Peyer's patch (tissue), 4 donors: ENCODE measurements at places on chromosomes 1 and 21. TPM values are rescaled to one million over a fixed set of nuclear protein-coding genes. Genes with fewer than 3 reads are reported as not detected.
A peak's percentile ranks its signal among the peaks of the same experiment; 100 is the strongest.

The LCE2B gene
- not detected for total RNA-seq

The AUNIP gene
- not detected for total RNA-seq

The KCNJ15 gene
- not detected for total RNA-seq

The CA14 gene
- not detected for total RNA-seq

The C1orf210 gene
- total RNA-seq, result 72.0 TPM

- peak overlapping the region; percentile 59 for H3K4me3 ChIP-seq
- H3K27ac ChIP-seq, result peak overlapping the region; percentile 23
- no peaks in the 10 kb centered on the region for H3K4me1 ChIP-seq
- H3K27me3 ChIP-seq, result no peaks in the 10 kb centered on the region
- no peak for DNase-seq
Observed at GRCh38 chr21:38660333-38661196, 145.2 kb upstream of the ETS2 start.

DNA sequence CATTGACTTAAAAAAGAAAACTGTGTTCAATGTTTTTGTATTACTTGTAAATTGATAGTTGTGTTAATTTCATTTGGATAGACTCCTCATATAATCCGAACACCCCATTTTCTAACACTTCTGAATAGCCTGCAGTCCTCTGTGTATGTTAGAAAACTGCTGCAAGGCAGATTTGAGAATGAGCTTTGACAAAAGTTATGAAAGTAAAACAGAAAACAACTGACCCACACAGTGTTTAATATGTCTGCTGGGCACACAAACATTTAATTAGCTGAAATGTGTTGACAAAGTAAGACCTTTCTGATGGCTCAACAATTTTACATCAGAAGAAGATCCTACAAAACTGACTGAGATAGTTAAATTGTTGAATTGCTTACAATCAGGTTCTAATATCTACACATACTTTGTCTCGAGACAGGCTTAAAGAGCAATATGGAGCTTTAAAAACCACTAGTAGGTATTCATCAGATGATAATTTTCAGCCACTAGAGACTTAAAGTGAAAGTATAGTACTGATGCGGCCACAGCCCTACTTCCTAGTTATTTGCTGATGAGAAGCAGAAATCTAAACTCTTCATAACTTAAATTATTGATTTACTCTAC, 40.0 kb upstream of the PRMT6 start:
- no peak overlapping the region for H3K4me3 ChIP-seq
- no peaks in the 10 kb centered on the region for H3K4me1 ChIP-seq
- no peak overlapping the region for H3K27ac ChIP-seq

- no peaks in the 10 kb centered on the region for H3K4me1 ChIP-seq
- no peak overlapping the region for H3K27ac ChIP-seq
- no peaks in the 10 kb centered on the region for H3K36me3 ChIP-seq
- no peaks in the 10 kb centered on the region for H3K27me3 ChIP-seq
- H3K4me3 ChIP-seq, result no peak overlapping the region
- no peak for DNase-seq
Observed at GRCh38 chr1:182175361-182175931, 113.9 kb upstream of the ZNF648 start.

DNA sequence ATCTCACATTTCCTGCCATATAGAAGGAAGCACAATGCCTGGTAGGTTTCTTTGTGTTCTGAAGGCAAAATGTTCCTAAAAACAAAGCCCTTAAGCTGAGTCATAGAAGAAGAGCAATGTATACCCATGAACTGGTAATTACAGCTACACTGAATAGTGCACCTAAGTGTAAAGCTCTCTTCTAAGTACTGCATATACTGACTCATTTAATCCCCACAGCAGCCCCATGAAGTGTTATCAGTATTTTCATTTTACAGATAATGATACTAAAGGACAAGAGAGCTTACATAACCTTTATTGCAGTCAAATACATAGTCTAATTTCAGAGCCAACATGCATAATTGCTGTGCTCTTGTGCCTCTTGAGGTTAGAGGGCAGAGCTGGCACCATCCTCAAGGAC, 239.9 kb downstream of the DPYD start:
- H3K27ac ChIP-seq, result no peak overlapping the region
- no peak overlapping the region for H3K4me3 ChIP-seq
- H3K27me3 ChIP-seq, result no peaks in the 10 kb centered on the region

- H3K27ac ChIP-seq, result no peak overlapping the region
- DNase-seq, result no peak
- H3K4me1 ChIP-seq, result no peaks in the 10 kb centered on the region
- H3K27me3 ChIP-seq, result no peaks in the 10 kb centered on the region
- H3K36me3 ChIP-seq, result no peaks in the 10 kb centered on the region
Observed at GRCh38 chr1:9840176-9840575, 16.4 kb upstream of the CLSTN1 start.

DNA sequence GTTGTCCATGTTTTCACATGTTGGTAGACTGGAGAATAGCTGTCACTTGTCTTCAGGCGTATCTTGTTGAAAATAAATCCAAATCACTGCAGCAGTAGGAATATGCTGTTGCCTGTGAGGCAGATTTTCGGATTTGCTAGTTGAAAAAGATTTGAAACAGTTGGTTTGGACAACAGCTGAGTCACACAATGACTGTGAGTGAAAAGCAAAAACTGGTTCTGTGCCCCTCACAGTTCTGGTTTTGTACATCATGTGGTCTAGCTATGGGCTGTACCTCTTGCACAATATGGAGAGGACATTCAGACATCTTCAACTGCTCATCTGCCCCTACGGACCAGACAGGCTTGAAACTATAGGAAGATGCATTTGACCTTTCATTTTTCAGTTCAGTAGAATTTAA, 1.8 kb downstream of the ARF1 start:
- H3K4me3 ChIP-seq, result peak overlapping the region; percentile 99
- peaks cover 61% of the 10 kb centered on the region for H3K4me1 ChIP-seq
- no peaks in the 10 kb centered on the region for H3K27me3 ChIP-seq
- DNase-seq, result no peak

DNA sequence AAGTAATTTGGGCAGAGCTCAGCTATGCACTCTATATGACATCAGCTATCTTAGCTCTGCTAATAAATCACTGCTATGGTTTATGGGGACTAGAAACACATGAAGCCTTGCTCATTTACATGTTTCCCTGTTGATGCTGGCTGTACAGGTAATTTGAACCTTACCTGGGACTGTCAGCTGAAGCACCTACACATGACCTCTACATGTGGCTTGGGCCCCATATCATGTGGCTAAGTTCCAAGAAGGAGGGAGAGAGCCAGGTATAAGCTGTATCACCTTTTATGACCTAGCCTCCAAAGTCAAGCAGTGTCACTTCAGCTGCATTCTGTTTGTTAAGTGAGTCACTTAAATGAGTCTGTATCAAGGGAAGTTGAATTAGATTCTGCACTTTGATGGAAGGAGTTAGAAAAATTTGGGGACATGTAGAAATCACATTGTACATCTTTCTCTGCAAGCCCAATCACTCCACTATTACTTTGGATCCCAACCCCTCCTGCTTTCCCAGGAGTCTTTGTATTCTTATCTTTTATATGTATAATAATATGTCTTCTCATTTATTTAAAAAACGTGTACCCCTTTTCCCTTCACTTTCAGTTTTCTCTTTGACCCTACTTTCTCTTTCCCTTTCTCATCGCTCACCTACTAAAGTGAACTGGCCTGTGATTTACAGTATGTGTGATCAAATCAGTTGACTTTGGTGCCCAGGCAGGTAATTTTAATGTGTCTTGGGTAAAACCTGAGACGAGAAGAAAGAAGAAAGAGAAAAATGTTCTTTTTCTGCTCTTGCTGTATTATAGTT, 53.4 kb upstream of the PRKACB start:
- DNase-seq, result no peak
- no peaks in the 10 kb centered on the region for H3K4me1 ChIP-seq
- H3K36me3 ChIP-seq, result no peaks in the 10 kb centered on the region
- no peaks in the 10 kb centered on the region for H3K27me3 ChIP-seq
- H3K27ac ChIP-seq, result no peak overlapping the region
- no peak overlapping the region for H3K4me3 ChIP-seq

DNA sequence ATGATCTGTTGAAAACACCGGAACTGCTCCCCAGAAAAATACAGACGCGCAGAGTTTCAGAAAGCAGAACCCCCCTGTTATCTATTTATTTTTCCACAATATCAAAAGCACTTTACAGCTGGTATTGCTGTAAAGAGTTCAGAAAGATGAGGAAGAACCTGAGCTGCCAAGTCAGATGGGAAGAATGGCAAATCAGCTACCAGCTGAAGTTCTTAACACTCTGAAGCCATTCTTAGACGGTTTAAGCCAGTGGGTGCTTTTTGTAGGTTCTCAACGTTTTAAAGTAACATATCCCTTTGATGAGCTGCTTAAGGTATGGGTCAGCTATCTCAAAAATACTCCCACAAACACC, 714 bp upstream of the AKIRIN1 start:
- H3K27ac ChIP-seq, result peak overlapping the region; percentile 87
- H3K4me1 ChIP-seq, result peaks cover 21% of the 10 kb centered on the region
- no peaks in the 10 kb centered on the region for H3K27me3 ChIP-seq
- no peaks in the 10 kb centered on the region for H3K36me3 ChIP-seq

DNA sequence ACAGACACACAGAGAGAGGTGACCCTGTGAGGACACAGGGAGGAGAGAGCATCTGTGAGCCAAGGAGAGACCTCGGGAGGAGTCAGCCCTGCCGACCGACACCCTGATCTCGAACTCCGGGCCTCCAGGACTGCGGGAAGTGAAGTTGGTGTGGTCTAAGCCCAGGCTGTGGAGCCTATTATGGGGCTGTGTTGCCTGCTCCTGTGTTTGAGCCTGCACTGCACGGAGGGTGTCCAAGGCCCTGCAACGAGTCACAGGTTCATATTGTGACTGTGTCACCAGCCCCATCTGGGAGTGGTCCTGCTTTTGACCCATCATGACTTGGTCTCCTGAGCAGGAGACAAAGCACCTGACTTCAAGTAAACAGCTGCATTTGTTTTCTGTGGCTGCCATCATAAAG, 186.0 kb upstream of the AJAP1 start:
- H3K27me3 ChIP-seq, result no peaks in the 10 kb centered on the region
- no peak overlapping the region for H3K4me3 ChIP-seq
- no peak overlapping the region for H3K27ac ChIP-seq
- no peak for DNase-seq
- no peaks in the 10 kb centered on the region for H3K36me3 ChIP-seq
- no peaks in the 10 kb centered on the region for H3K4me1 ChIP-seq

GRCh38 chr1:26786437-26787380, 1.0 kb upstream of the PIGV start:
- H3K36me3 ChIP-seq, result peaks cover 2% of the 10 kb centered on the region
- peaks cover 22% of the 10 kb centered on the region for H3K4me1 ChIP-seq
- peak overlapping the region; percentile 83 for H3K4me3 ChIP-seq
- no peaks in the 10 kb centered on the region for H3K27me3 ChIP-seq

- no peaks in the 10 kb centered on the region for H3K36me3 ChIP-seq
- no peak for DNase-seq
- no peak overlapping the region for H3K4me3 ChIP-seq
- no peak overlapping the region for H3K27ac ChIP-seq
- no peaks in the 10 kb centered on the region for H3K27me3 ChIP-seq
Observed at GRCh38 chr1:3522564-3523265, 68.2 kb downstream of the ARHGEF16 start.

DNA sequence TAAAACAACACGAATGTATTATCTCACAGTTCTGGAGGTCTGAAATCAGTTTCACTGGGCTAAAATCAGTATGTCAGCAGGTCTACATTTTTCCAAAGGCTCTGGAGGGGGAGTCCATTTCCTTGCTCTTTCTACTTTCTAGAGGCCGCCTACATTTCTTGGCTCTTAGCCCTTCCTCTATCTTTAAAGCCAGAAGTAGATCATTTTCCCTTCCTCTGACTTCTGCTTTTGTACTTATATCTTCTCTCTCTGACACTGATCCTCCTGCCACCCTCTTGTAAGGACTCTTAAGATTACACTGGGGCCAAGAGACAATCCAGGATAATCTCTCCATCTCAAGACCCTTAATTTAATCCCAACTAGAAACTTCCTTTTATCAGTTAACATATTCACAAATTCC, 41.4 kb downstream of the MSH4 start:
- no peak overlapping the region for H3K27ac ChIP-seq
- H3K27me3 ChIP-seq, result no peaks in the 10 kb centered on the region
- no peaks in the 10 kb centered on the region for H3K36me3 ChIP-seq
- H3K4me1 ChIP-seq, result no peaks in the 10 kb centered on the region
- DNase-seq, result no peak

- no peaks in the 10 kb centered on the region for H3K36me3 ChIP-seq
- no peaks in the 10 kb centered on the region for H3K27me3 ChIP-seq
- H3K4me1 ChIP-seq, result no peaks in the 10 kb centered on the region
- no peak overlapping the region for H3K27ac ChIP-seq
- no peak overlapping the region for H3K4me3 ChIP-seq
- no peak for DNase-seq
Observed at GRCh38 chr1:10904396-10905358, 107.8 kb upstream of the TARDBP start.

GRCh38 chr21:40200946-40201345, 333.7 kb downstream of the PCP4 start:
- H3K27ac ChIP-seq, result no peak overlapping the region
- no peak overlapping the region for H3K4me3 ChIP-seq
- H3K27me3 ChIP-seq, result no peaks in the 10 kb centered on the region
- no peaks in the 10 kb centered on the region for H3K4me1 ChIP-seq
- no peak for DNase-seq

DNA sequence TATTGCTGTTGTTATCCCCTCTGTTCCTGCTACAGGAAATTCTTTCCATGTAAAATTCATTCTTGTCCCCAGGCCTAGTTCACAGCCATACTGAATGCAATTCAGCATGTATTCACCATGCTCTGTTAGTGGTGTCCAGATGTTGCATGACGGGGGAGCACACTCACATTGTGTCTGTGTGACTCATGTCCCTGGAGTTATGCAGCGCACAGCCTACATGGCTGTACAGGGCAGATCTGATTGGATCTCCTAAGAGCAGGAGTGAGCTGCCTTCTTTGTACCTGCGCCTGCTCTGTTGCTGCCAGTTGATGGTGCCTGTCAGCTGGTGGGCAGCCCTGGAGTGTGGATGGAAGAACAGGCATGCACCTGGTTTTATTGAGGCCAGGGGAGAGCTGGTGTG, 17.6 kb downstream of the HTR6 start:
- H3K27me3 ChIP-seq, result no peaks in the 10 kb centered on the region
- H3K27ac ChIP-seq, result no peak overlapping the region
- no peak overlapping the region for H3K4me3 ChIP-seq

DNA sequence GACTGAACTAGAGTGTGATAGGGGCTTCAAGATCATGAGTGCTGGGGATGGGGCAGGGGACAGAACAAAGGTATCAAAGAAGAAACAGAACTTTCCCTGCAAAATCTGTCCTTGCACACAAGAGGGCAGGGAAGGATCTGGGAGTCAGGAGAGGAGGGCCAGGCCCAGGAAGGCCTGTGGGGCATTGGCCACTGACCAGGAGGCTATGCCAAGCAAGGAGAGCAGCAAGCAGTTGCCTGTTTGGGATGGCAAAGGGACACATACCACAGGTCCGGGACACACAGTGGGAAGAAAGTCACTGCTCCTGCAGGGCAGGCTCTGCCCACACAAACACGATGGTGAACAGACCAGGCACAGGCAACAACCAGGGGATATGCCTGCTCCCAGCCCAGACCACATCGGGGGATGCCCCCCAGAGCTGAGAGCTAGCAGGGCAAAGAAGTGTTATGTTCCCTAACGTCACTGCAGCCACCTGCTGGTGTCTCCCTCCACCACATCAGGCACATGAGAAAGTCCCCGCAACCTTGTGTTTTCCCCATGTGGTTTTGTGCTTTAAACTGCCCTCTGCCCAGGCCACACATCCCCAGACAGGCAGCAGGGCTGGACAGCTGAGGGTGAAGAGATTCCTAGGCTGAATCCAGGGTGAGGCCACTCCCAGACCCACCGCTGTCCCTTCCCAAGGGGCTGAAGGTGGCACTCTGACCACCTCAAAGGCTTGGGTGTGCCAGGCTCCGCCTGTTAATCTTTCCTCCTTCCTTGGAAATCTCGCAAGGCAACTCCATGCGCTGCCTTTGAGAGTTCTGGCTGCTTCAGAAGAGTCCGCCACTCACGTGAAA, 53.6 kb downstream of the KIF21B start:
- H3K36me3 ChIP-seq, result peaks cover 14% of the 10 kb centered on the region
- H3K4me1 ChIP-seq, result peaks cover 12% of the 10 kb centered on the region
- H3K27me3 ChIP-seq, result no peaks in the 10 kb centered on the region
- H3K27ac ChIP-seq, result no peak overlapping the region
